ENCODE measurements at places on chromosomes 3 and 15. TPM values are rescaled to one million over a fixed set of nuclear protein-coding genes. Genes with fewer than 3 reads are reported as not detected.
A peak's percentile ranks its signal among the peaks of the same experiment; 100 is the strongest.

The SOX14 gene
- not detected for total RNA-seq

The VPS18 gene
- total RNA-seq = 11.3 TPM

The TRPM1 gene
- not detected for total RNA-seq

The ACSBG1 gene
- not detected for total RNA-seq

The STT3B gene
- 120 TPM for total RNA-seq

The ZNF620 gene
- total RNA-seq = 4.9 TPM

The NAALADL2 gene
- not detected for total RNA-seq

DNA sequence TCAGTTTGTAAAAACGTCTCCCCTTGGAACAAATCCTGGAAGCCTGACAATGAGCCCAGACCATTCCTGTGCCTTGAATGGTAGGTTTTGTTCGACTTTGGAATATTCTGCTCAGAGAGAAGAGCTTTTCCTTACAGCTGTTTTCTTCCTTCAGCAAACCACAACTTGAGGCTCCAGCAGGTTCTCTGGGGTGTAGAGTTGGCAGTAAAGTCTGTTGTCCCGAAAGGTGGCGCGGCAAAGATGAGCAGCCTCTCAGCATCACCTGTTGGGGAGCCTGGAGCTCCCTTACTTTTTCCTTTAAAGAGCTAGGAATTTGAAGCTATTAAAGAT lies 65.4 kb downstream of the BOC start:
- no peak overlapping the region for H3K27ac ChIP-seq
- H3K4me1 ChIP-seq = peaks cover 7% of the 10 kb centered on the region
- no peaks in the 10 kb centered on the region for H3K36me3 ChIP-seq
- no peak overlapping the region for H3K4me3 ChIP-seq
- DNase-seq = no peak

DNA sequence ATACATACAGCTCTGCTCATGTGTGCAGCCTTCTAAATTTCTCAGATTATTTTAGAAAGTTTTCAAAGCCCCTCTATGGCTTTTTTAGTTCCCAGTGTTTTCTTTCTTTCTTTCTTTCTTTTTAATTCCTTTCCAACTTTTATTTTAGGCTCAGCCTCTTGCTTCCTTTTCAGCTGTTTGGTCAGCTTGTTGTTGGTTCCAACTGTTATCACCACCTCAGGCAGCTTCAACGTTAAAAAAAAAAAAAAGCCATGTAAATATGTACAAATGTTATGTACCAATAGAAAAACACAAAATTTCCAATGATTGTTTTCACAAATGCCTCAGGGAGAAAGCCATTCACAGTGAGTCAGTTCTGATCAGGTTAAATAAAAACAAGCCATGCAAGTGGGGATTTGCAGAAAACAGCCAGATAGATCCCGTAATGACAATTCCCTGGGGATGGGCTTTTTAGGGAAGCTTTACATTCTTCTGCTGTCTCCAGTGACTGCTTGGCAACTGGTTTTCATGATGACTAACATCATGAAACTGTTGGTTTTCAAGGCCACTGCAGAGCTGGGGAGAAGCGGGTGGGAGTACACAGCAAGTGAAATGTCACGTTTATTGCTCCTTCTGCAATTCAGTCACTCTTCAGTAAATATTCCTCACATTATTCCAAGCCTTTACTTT lies 908.4 kb downstream of the EPHA3 start:
- H3K4me3 ChIP-seq = no peak overlapping the region
- H3K36me3 ChIP-seq = no peaks in the 10 kb centered on the region
- H3K27ac ChIP-seq = no peak overlapping the region
- no peaks in the 10 kb centered on the region for H3K27me3 ChIP-seq
- H3K4me1 ChIP-seq = no peaks in the 10 kb centered on the region
- DNase-seq = no peak

- no peaks in the 10 kb centered on the region for H3K4me1 ChIP-seq
- no peaks in the 10 kb centered on the region for H3K36me3 ChIP-seq
- no peak overlapping the region for H3K27ac ChIP-seq
- H3K4me3 ChIP-seq = no peak overlapping the region
- DNase-seq = no peak
Measured at GRCh38 chr15:58213587-58214338, 75.6 kb downstream of the AQP9 start.

DNA sequence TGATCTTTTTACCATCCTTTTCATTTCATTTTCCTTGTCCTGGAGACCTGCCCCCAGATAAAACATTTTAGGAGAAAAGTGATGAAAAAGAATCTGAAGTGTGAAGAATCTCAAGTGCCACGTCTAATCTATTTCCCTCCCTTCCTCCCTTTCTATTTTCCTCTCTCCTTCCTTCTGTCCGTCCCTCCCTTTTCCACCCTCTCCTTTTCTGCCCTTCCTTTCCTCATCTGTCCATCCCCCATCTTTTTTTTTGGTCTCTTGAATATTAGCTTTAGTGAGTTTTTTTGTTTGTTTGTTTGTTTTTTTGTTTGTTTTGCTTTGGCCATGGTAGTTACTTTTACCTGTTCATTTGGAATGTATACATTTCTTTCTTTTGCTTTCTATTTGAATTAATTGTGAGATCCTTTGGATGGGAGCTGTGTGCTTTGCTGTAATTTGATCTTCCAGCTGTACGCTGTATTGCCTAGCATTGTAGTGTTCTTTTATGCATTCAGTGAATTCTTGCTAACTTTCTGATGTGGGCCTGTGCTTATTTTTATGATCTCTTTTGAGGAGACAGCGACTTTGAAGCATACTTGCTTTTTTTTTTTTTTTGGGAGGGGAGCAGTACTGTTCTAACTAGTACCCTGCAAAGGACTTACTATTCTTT lies 19.2 kb downstream of the CDIN1 start:
- no peaks in the 10 kb centered on the region for H3K27me3 ChIP-seq
- no peak overlapping the region for H3K4me3 ChIP-seq
- H3K4me1 ChIP-seq = no peaks in the 10 kb centered on the region
- H3K27ac ChIP-seq = no peak overlapping the region
- no peak for DNase-seq

- DNase-seq = no peak
- H3K27ac ChIP-seq = peak overlapping the region; percentile 29
- H3K36me3 ChIP-seq = peaks cover 8% of the 10 kb centered on the region
- no peak overlapping the region for H3K4me3 ChIP-seq
- H3K27me3 ChIP-seq = no peaks in the 10 kb centered on the region
Measured at GRCh38 chr3:59809710-59810444, 760.1 kb upstream of the CFAP20DC start.

GRCh38 chr15:69718436-69718835 lies 265.8 kb downstream of the RPLP1 start:
- no peak for DNase-seq
- peaks cover 74% of the 10 kb centered on the region for H3K4me1 ChIP-seq
- H3K4me3 ChIP-seq = no peak overlapping the region

GRCh38 chr3:3503411-3503810 lies 295.8 kb upstream of the LRRN1 start:
- no peak overlapping the region for H3K27ac ChIP-seq
- H3K36me3 ChIP-seq = no peaks in the 10 kb centered on the region
- DNase-seq = no peak
- H3K4me3 ChIP-seq = no peak overlapping the region

- peaks cover 2% of the 10 kb centered on the region for H3K36me3 ChIP-seq
- no peaks in the 10 kb centered on the region for H3K4me1 ChIP-seq
- DNase-seq = no peak
- H3K4me3 ChIP-seq = no peak overlapping the region
- H3K27ac ChIP-seq = no peak overlapping the region
Measured at GRCh38 chr3:126423191-126424038, 28.7 kb downstream of the CFAP100 start.

DNA sequence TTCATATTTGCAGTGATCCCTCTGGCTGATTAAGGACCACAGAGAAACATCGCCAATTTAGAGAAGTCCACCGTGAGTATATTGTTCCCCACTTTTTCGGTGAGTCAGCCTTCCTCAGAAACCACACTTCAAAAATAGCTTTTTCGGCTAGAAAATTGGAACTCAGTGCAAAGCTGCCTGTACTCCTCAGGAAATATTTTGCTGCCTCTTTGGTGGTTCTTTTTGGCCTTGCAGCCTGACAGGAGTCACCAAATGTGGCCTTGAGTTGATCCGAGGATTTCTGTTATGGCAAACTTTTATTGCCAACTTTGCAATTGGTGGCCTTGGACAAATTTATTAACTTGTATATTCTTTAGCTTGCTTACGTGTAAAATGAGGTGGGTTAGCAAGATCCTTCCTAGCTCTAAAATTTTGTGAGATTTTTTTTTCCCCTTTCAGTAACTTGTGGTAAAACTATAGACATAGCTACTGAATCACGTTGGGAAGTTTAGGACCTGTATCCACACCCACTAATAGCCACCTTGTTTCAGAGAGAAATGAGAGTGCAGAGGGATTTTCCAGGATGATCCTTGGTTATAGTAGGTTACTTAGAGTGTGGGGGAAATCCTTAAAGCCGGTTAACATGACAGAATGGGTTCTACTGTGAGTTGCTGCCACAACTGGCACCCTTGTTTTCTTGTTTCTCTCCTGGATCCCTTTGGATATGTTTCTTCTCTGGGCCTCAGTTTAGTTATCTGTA lies 9.9 kb downstream of the ARL6IP5 start:
- peaks cover 67% of the 10 kb centered on the region for H3K36me3 ChIP-seq
- no peaks in the 10 kb centered on the region for H3K27me3 ChIP-seq
- peak; percentile 68 for DNase-seq
- H3K27ac ChIP-seq = peak overlapping the region; percentile 97
- H3K4me3 ChIP-seq = peak overlapping the region; percentile 89

GRCh38 chr3:189813647-189814240 lies 182.6 kb downstream of the TP63 start:
- no peak overlapping the region for H3K27ac ChIP-seq
- no peaks in the 10 kb centered on the region for H3K4me1 ChIP-seq
- no peaks in the 10 kb centered on the region for H3K36me3 ChIP-seq
- peaks cover 3% of the 10 kb centered on the region for H3K27me3 ChIP-seq
- H3K4me3 ChIP-seq = no peak overlapping the region

- no peak overlapping the region for H3K27ac ChIP-seq
- no peaks in the 10 kb centered on the region for H3K4me1 ChIP-seq
- H3K36me3 ChIP-seq = no peaks in the 10 kb centered on the region
- H3K27me3 ChIP-seq = peaks cover 5% of the 10 kb centered on the region
- H3K4me3 ChIP-seq = no peak overlapping the region
Measured at GRCh38 chr3:138338811-138339210, 9.2 kb upstream of the NME9 start.

DNA sequence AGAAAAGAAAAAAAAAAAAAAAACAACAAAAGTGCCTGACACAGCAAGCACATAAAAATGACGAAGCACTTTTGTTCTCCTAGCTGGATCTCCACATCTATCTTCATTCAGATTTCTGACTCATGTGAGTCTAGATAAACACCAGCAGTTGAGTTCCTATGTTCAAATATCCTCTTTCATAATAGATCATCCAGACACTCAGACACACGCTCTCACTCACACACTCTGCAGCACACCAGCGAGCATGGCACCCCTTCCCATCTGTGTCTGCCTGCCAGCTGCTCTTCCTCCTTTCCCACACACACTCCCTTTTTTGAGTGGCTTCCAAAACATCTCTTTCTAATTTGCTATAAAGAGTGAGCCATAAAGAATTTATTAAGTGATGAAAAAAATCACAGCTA lies 19.8 kb upstream of the CELF6 start:
- H3K27ac ChIP-seq = no peak overlapping the region
- no peaks in the 10 kb centered on the region for H3K27me3 ChIP-seq
- H3K36me3 ChIP-seq = no peaks in the 10 kb centered on the region
- no peak for DNase-seq
